ENCODE measurements at places on chromosomes 7 and 10.
A peak's percentile ranks its signal among the peaks of the same experiment; 100 is the strongest.

- no peak for DNase-seq
These were observed 99.7 kb downstream of the BMPR1A start for GRCh38 chr10:86856156-86856555.

DNA sequence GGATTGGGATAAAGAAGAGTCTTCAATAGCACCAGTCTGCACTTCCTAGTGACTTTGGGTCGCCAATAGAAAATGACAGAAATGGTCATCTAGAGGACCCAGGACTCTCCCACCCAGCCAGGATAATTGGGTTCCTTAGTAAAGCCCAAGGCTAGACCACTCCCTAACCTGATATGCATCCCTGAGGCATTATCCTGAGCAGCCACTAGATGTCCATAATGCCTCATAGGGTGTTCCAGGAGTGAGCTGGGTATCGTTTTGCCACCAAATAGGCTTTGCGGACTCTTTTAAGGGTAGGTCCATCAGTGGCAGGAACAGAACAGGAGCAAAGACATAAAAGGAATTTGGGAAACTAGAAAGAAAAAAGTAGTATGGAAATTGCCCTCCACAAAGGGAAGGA, 4.5 kb upstream of the LRRC4 start:
- no peak for DNase-seq

DNA sequence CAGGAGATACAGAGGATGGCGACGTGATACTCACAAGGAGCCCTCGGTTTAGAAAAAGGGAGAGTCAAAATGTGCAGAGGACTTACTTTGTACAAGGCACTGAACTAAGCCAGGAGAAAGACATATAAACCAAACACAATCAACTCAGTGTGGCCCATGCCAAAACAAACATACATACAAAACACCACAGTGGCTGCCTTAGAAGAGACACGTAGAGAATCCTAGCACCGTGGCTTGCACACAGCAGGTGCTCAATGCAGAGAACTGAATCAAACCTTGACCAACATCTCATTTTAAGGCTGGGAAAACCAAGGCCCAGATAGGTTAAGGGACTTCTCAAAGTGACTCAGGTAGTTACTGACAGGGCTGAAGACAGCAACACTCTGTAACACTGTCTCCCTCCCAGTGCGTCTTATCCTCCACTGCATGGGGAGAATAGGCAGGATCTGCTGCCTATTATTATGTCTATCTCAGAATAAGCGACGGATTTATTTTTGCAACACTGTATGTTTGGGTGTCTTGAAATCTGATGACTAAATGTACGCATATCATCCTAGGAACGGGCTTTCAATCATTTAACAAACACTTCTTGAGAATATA, 11.0 kb downstream of the SORBS1 start:
- no peak for DNase-seq

DNA sequence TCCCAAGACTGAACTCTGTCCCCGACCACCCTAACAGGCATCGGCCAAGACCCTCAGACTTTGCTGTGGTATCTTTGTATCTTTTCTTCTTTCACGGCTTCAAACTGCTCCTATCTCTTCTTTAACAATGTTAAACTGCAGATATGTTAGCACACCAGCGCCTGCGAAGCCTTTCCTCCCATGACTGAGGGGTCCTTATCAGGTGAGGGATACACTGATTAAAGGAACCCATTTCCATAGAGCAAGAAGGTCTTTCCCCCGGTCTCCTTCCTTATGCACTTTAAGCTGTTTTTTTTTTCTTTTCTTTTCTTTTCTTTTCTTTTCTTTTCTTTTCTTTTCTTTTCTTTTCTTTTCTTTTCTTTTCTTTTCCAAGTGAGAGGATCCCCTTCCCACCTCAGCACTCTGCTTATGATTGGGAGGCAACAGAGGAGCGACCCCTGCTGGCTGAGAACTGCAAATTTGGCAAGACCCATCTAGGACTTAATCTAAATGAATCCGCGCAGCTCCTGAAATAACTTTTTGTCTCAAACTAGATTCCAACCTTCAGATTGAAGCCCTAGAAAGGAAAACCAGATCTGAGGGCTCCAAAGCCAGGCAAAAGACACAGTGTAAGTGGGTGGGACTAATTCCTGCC, 109.9 kb downstream of the ITGB8 start:
- DNase-seq, result no peak

DNA sequence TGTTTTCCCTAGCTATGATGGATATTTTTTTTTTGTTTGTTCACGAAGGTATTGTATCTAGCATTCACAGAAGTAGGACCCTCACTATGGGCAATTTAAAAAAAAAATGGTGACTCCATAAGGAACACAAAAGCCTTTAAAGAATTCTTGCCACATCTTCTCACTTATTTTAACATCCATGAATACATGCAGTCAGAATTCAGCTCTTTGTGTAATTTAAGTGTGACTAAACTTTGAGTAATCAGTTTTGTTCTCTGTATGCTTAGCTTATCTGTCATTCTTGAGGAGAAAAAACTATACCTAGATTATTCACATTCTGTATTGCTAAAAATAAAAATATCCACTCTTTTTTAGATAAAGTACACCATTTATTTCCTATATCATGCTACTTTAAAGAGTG, 313.2 kb upstream of the KCND2 start:
- no peak for DNase-seq

DNA sequence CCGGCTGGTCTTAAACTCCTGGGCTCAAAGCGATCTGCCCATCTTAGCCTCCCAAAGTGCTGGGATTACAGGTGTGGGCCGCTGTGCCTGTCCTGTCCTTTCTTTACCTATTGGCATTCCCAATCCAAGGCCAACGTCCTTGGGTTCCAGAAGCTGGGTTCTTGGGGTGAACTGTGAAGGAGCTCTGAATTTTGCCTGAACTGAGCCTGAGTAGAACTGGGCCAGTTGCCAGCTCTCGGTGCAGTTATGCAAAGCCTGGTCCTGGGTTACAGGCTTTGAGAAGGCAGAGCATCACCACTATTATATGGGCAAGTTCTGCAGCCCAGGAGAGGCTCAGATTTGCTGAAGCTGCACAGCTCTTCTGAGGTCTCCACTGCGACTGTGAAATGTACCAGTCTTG, 24.6 kb upstream of the SH2D4B start:
- no peak for DNase-seq

- DNase-seq, result no peak
These were observed 11.9 kb upstream of the DMTF1 start for GRCh38 chr7:87140271-87140748.

DNA sequence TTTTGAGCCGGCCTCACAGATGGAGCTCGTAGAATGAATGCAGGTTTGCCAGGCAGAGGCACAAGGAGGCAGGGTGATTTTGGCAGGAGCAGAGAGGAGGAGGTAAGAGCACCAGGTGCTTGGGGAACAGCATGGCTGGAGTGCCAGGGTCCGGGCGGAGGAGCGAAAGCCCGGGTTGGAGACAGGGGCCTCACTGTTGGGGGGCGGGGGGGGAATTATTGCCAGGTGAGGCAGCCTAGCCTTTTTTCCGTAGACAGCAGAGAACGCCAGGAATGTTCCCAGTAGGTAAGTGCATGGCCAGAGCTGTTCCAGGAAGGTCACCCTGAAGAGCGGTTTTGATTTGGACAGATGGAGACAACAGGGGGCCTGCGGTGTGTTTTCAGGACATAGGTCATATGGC, 9.5 kb downstream of the SRRM3 start:
- DNase-seq, result no peak

GRCh38 chr7:98400542-98401340, at the start of gene BAIAP2L1:
BAIAP2L1 (minus strand) TSS chr7:98401090; CDS start chr7:98400852, 238 bp downstream.
- peak; percentile 74 for DNase-seq

- no peak for DNase-seq
These were observed 76.6 kb downstream of the PTPRE start for GRCh38 chr10:127983344-127984100.

DNA sequence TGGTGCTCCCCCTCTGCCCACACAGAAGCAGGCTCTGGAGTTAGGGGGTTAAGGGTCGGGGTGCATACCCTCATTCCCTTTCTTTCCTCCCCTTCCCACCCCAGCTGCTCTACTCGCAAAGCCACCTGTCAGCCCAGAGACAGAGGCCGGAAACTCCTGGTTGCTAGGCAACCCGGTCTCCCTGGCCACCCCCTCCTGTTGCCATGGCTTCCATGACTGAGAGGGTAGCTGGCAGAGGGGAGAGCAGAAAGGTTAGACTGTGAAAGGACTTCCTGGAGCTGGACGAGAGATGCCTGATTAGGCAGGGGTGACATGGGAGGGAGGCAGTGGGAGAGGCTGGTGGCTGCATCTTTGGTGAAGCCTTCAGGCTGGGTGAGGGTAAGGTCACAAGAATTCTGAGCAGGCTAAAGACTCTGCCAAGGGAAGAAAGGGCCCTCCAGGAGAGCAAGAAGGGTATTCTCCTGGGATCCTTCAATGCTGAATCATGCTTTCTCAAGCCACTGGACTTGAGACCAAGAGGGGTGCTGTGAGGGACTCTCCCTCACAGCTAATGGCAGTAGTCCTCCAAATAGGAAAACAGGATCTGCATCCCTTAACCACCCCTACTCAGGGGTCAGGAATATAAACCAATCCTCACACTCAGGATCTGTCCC, 5.4 kb downstream of the PSD start:
- no peak for DNase-seq

GRCh38 chr7:29611941-29612544, 48.4 kb downstream of the PRR15 start:
- DNase-seq, result no peak

DNA sequence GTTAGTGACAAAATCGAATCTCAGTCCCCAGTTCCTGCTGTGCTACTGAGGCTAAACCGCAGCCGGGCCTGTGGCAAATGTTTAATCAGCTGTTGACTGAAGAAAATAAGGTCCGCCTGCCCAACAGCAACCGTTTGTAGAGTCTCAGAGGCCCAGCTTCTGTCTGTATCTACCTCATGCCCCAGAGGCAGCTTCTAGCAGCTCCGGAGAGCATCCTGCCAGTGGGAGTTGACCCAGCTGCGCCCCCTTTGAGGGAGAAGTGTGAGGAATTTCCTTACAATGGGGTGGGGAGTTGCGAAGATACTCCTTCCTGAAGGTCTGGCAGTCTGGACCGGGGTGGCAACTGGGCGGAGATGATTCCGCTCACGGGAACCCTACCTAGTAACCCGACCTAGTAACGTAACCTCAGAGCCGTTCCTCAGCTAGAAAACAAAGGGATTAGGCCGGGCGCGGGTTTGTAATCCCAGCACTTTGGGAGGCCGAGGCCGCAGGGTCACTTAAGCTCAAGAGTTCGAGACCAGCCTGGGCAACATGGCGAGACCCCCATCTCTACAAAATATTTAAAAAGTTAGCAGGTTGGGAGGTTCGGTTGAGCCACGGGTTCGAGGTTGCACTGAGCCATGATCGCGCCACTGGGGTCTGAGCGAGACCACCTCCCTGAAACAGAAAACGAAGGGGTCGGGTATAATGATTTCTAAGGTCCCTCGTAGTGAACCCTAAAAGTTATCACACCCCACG, 846 bp upstream of the ZNF775 start:
- DNase-seq, result peak; percentile 40

- no peak for DNase-seq
These were observed 20.0 kb downstream of the ZNF438 start for GRCh38 chr10:31011665-31012022.

- DNase-seq, result no peak
These were observed 183.2 kb upstream of the LYZL1 start for GRCh38 chr10:29105516-29106215.

- no peak for DNase-seq
These were observed 6.7 kb downstream of the FRA10AC1 start for GRCh38 chr10:93695740-93696139.

- DNase-seq, result peak; percentile 53
These were observed 145.8 kb downstream of the FRMD4A start for GRCh38 chr10:14184841-14185315.

GRCh38 chr10:1670541-1671365, 66.6 kb downstream of the ADARB2 start:
- DNase-seq, result no peak

DNA sequence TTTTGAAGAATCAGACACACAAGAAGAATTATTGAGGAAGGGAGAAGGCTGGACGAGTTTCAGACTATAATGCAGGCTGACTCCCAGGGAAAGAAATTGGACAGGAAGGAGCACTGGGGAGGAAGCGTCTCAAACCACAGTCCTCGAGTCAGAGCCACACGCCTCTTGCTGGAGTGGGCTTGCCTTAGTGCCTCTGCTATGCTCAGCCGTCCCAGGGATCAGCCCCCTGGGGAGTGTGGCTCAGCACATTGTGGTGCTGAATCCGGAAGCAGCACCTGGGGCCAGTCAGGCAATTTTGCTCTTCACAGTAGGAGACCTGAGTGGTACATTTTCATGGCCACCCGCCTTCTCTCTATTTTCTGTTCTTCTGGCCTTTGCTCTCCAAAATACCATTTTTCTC, 67.4 kb upstream of the SLC35G1 start:
- no peak for DNase-seq

- DNase-seq, result no peak
These were observed 3.2 kb upstream of the SERPINE1 start for GRCh38 chr7:101123703-101124068.

GRCh38 chr10:22978287-22978686, 50.4 kb downstream of the ARMC3 start:
- no peak for DNase-seq

DNA sequence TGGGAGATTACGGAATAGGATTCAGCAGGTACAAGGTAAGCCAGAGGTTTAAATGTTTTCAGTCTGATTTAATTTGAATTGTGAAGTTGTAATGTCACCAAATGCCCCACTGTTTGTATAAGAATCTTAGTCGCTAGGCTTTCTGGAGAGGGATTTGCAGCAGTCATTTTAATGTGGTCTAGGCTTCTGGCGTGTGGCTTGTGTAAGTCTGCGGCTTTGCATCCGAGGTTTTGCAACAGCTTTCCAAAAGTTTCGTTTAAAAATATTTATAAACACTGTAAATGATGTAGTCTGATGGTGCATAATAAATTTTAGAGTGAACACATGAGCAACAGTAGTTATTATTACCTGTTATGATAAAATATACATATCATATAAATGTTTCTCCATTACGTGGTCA, 26.1 kb upstream of the BHLHA15 start:
- DNase-seq, result no peak

- no peak for DNase-seq
These were observed 275.4 kb upstream of the PFKP start for GRCh38 chr10:2791774-2792443.

GRCh38 chr7:48528646-48529045, 357.4 kb downstream of the ABCA13 start:
- no peak for DNase-seq

DNA sequence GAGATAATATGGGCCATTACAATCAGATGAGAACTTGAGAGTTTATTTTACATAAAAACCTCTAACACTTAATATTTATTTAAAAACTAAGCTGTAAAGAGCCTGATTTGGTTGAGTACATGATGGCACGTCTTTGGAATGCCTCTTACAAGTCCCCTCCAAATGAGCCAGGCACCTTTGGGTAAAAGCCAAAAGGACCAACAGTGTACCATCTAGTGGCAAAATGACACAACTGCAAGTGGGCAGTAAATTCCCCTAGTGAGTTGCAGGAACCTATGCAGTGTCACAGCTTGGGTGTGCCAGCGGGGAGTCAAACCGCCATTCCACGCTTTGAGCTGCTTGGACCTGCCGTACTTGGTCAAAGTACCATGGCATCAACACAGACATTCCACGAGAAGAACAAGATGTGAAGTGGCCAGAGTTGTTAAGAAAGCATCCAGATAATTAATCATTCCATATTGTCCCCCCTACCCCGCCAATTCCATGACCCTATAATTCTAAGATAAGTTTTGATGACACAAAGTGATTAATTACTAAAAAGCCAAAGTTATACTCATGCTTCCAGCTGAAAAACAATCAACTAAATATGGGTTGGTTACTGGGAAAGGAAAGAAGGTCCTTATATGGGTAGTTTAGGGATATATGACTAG, 115.2 kb downstream of the SORBS1 start:
- no peak for DNase-seq

- DNase-seq, result no peak
These were observed 27.8 kb upstream of the NUB1 start for GRCh38 chr7:151313857-151314256.

- no peak for DNase-seq
These were observed 22.2 kb downstream of the PLA2G12B start for GRCh38 chr10:72932259-72933015.

Measured in effector memory CD4-positive, alpha-beta T cell (primary cell).